ENCODE measurements at places on chromosomes 11 and 22. TPM values are rescaled to one million over a fixed set of nuclear protein-coding genes. Genes with fewer than 3 reads are reported as not detected.

Gene P4HA3
- 47.6 TPM for total RNA-seq

Gene DEFB131B
- total RNA-seq, result not detected

Gene OR8G5
- not detected for total RNA-seq

Gene F2
- 2.1 TPM for total RNA-seq

Gene CD3E
- total RNA-seq, result not detected

Gene BDNF
- 9.1 TPM for total RNA-seq

Gene PDE3B
- total RNA-seq, result 1.9 TPM

Gene KCNQ1
- 0.75 TPM for total RNA-seq

Gene NFAM1
- total RNA-seq, result not detected

Gene VPREB1
- total RNA-seq, result not detected

Gene BTBD18
- not detected for total RNA-seq

Gene CBY1
- total RNA-seq, result 14.6 TPM

Gene ASRGL1
- total RNA-seq, result 9.9 TPM

Gene C11orf16
- not detected for total RNA-seq

Gene OVOL1
- total RNA-seq, result 0.05 TPM

Gene P2RY6
- 2.8 TPM for total RNA-seq

Gene KDM4D
- 0.32 TPM for total RNA-seq

Gene PTPRCAP
- total RNA-seq, result 0.34 TPM

Gene TMEM151A
- 2.0 TPM for total RNA-seq

Gene RCOR2
- 0.91 TPM for total RNA-seq

Gene HARBI1
- 4.7 TPM for total RNA-seq

Gene OR52B4
- not detected for total RNA-seq

Gene AIP
- total RNA-seq, result 43.0 TPM

Gene HYOU1
- total RNA-seq, result 49.3 TPM

Gene TRPM5
- not detected for total RNA-seq

Gene PLAAT5
- not detected for total RNA-seq

Gene ARVCF
- total RNA-seq, result 2.6 TPM

Gene PATE4
- not detected for total RNA-seq

Gene LRRC74B
- not detected for total RNA-seq

Gene CSNK2A3
- 1.9 TPM for total RNA-seq

Gene FAM180B
- not detected for total RNA-seq

Gene CST6
- total RNA-seq, result not detected

Gene MUC5AC
- total RNA-seq, result 2.9 TPM

Gene MIOX
- total RNA-seq, result not detected

Gene TRIM51
- total RNA-seq, result not detected

Gene TMEM25
- total RNA-seq, result 0.36 TPM

All from A549 treated with dexamethasone at 1 μM for 4 hours (cell line).